ENCODE measurements at places on chromosomes 12 and 14. TPM values are rescaled to one million over a fixed set of nuclear protein-coding genes. Genes with fewer than 3 reads are reported as not detected.
A peak's percentile ranks its signal among the peaks of the same experiment; 100 is the strongest.

GRCh38 chr12:27578689-27579372 lies 54.8 kb downstream of the PPFIBP1 start:
- no peak for DNase-seq

Gene TMTC3
- polyA plus RNA-seq: 4.9 TPM

Gene KRT80
- not detected for polyA plus RNA-seq

DNA sequence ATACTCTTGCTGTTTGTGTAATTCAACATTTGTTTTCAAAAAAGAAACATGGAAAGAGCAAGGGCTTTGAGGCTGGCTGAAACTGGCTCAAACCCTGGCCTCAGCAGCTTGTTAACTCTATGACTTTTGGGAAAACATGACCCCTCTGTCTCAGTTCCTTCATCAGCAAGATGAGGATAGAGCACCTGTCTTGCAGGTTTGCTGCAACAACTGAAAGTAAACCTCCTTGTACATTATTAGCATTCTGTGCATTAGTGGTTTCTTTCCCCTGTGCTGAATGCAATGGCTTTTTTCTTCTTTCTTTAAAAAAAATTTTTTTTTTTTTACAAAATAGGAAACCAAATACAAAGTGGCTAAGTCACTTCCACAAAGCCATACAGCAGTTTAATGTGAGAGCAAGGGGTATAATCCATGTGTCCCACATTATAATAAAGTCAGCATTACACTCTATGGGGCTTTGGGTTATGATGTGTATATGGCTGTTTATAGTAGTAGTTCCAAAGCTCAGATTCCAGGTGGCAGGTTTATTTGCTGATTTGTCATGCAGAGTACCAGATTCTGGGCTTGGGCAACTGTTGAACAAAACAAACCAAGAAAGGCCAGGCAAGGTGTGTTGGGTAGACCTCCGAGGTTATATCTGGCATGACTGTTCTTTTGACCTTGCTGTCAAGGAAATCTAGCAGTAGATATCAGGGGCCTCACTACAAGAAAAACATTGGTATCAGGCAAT lies 194.5 kb upstream of the CNOT2 start:
- DNase-seq: no peak

DNA sequence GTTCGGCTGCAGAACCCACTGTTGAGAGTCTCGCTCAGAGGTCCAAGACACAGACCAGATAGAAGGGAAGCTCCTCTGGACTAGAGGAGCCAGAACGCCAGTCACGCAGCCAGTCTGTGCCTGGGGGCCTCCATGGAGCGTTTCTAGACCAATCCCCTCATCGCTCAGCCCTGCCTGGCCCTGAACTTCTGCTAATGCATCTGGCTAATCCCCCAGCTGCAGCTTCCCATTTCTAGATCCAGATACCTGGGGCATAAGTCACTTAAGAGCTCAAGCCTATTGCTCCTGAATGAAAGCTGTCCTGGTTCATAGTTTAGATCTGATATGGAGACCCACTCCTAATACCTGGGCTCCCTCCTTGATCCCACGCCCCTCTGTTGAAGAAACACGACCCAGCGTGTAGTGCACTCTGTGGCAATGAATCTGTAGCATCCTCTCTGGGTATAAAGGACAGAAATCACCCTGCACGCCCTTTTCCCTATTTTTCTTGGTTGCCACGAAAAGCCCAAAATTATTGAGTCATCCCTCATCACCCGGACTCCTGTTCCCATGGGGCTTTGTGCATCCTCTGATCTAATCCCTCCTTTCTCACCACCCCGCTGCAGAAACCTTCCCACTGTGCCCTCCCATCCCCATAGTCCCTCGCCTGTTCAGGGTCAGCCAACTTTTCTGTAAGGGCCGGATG lies 341.6 kb upstream of the FKBP4 start:
- no peak for DNase-seq

DNA sequence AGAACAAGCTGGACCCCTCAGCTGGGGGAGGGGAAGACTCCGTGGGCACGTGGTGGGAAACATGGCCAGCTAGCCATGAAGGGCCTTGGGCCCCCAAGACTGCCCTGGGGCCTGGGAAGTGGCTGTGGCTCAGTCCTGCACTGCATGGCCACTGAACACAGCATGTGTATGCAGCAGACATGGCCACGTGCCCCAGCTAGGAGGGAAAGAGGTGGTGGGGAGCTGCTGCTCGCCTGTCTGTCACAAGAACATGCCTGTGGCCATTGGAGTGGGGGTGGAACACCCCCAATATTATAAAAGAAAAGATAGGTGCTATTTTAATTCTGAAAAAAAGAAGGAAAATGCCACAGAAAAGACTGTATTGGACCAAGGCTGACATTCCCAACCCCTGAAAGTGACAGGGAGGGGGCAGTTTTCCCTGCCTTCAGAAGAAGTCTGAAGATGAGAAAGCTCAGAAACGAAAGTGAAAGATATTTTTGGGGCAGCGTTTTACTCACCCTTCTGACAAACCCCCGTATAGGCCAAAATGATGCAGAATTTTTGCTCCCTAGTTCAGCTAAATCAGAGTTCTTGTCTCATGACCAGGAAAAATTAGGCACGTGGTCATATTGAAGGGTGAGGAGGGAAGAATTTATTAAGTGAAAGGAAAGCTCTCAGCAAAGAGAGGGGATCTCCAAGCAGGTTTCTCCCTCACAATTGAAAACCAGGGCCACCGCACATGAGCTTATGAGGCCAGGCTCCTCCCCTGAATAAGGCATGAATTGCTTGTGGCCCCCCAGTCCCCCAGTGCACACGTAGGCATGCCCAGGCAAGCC lies 35.2 kb upstream of the PCNX1 start:
- peak; percentile 19 for DNase-seq

DNA sequence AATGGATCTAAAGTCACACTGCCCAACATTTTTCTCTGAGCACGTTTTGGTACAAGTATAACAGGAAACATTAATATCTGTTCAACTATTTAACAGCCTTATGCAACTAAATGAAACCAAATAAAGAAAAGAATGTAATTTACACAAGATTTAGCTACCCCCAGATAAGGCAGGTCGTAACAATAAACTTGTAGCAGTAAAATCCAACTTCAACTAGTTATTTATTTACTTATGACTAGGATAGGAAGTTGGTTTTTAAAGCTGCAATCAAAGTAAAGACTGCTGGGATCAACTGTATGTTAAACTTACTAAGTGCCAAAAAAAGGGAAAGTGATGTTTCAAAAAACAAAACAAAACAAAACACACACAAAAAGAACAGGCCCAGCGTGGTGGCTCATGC lies 30.9 kb downstream of the FERMT2 start:
- DNase-seq: no peak

DNA sequence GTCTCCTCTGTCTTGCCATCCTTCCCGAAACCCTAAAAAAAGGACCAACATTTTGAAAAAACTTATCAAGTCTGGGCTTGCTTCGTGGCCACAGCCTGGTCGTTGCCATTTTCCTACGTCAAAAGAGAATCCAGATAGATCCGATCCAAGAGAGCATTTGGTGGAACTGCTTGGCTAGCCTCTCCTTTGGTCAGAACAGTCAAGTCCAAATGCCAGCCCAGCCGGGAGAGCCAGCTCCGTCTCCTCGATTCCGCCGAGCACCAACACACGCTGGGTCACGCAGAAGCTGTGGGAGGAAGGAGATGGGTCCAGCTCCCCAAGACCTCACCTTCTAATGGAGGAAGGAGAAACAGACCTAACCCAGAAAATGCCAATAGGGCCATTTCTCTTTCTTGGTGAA lies 9.3 kb upstream of the PRIMA1 start:
- no peak for DNase-seq

- DNase-seq: no peak
These were observed 16.1 kb upstream of the VDR start for GRCh38 chr12:47920913-47921312.

DNA sequence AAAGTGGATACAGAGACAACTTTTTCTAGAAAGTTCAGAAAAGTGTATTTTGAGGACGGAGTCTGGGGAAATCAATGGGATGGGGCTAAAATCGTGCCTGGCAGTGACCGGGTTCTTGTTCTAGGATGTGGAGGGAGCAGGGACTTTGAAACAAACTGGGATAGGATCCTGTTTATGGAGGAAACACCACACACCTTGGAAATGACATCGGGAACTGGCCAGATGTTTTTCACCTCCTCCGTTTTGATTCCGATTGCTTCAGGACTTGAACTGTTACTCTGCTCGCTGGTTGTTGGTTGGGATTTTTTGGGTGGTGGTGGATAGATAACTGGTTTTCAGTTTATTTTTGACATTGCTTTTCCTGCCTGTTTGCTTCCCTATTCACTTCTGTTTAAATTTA lies 506 bp downstream of the EMP1 start:
- no peak for DNase-seq

DNA sequence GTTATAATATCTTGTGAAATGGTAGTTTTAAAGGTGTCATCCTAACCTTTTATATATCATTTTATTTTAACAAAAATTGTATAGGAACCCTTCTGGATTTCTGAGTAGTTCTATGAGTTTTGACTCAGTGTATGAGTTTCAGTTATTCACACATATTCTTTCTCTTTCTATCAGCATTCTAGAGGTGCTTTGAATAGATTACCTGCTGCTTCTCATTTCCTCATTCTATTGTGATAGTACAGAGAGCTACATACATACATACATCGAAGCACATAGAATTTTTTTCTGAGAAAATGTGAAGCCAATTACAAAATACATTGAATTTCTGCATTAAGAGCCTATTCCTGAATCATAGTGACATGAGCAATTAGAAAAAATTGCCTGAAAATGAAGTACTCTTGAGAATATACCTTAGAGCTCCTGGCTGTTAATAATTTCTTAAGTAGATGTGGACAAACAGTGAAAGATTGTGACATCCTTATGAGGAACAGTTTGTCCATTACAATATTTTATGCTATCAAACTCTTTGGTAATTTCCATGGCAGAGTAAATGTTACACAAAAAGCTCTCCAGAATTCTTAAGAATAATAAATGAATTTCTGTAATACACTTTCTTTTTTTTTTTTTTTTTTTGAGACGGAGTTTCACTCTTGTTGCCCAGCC lies 556.6 kb downstream of the TRHDE start:
- no peak for DNase-seq

Gene MAP1LC3B2
- polyA plus RNA-seq: 0.28 TPM

DNA sequence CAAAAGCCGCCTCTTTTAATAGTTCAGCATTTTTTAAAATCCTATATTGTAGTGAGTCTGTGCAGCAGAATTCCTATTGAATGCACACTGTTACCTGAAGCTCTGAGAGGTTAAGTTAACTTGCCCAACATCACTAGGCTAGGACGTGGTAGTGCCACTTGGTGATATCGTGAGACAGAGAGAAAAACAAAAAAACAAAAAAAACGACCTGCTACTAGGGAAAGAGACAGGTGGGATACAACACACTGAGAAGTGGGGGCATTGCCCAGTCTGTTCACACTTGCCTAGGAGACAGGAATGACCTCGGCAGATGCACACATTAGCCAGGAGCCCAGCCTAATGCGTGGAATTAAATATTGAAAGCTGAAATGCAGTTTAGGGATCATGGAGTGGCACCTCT lies 129.7 kb upstream of the CCND2 start:
- peak; percentile 49 for DNase-seq

GRCh38 chr12:104460041-104460719 lies 3.4 kb downstream of the CHST11 start:
- DNase-seq: no peak

Gene TAS2R9
- polyA plus RNA-seq: not detected

DNA sequence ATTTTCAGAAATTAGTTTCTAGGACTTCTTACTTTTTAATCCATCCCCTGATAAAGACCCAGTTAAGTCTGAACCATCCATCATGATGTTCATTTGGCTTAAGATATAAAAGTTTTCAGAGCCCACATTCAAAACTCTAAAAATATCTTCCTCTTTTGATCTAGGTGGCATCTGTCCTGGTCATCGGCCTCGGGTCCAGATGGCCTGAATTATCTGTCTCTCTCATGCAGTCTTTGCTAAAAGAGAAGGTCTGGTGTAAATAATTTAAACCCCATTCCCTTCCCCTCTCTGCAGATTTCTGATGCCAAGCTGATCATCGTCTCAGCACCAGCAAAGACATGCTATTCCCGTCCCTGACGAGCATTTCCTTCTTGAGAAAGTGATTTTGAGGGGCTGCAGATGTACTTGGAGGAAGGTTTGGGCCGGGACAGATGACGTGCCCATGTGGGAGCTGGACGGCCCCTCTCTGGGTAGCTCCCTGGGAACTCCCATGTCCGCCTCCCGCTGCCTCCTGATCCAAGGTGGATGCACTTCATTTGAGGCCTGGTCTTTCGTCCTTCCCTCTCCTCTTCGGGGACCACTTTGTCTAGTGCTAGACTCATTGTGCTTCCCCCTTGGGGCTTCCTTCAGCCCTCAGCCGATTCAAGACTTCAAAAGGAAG lies 173.0 kb upstream of the PRMT8 start:
- no peak for DNase-seq

GRCh38 chr12:32083489-32083888 lies 23.2 kb upstream of the BICD1 start:
- no peak for DNase-seq

- DNase-seq: no peak
These were observed 5.8 kb upstream of the MRPL42 start for GRCh38 chr12:93461503-93461902.

DNA sequence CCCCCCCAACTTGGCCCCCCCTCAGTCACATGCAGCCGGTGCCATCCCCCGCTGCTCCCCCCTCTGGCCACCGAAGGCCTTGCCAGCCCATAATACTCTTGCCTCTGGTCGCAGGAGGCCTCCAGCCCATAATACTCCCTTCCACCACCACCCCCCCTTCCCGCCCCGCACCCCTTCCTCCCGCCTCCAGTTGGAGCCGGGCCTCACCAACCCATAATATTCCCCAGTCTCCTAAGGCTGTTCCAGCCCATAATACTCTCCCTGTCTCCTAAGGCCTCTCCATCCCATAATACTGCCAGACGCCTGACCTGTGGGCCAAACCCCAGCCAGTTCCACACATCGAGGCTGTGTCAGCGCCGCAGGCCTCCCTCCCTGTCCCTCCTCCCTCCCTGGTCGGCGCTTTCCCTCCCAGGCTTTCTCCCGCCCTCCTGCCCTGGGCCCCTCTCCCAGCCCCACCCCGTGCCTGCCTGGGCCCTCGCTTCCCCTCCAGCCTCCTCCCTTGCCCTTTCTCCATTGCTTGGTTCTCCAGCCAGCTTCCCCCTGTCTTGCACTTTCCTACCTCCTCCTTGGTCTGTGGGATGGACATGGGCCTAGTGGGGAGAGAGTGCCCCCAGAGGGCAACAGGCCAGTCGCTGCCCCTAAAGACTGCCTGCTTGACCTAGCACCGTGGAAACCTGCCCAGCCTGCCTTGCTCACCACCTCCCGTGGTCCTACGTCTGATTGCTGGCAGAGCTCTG lies 6.8 kb upstream of the CHD4 start:
- DNase-seq: peak; percentile 81

- no peak for DNase-seq
These were observed 38.6 kb downstream of the CCDC88C start for GRCh38 chr14:91378930-91379578.

DNA sequence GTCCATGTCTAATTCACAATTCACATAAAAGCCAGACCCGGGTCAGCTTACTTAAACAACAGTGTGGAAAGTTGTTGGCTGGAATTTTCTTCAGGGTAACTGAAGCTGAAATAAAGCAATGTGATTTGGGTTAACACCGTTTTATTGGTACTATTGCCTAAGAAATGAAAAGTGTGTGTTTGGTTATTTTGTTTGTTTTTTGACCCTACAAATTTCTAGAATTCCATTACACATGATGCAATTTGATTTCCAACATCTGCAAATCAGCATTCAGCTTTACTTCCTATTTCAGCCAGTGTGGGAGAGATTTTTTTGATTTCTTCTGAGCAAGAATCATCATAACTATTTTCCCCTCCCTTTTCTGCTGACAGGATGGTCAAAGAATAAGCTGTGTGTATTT lies 45.7 kb upstream of the CLMN start:
- DNase-seq: no peak

Gene SCNN1A
- not detected for polyA plus RNA-seq

GRCh38 chr14:40362856-40363255 lies 930.6 kb upstream of the FBXO33 start:
- no peak for DNase-seq

Data from B cell (primary cell).